AML-193 (cell line): ENCODE measurements at places on chromosomes 7 and 10.
A peak's percentile ranks its signal among the peaks of the same experiment; 100 is the strongest.

- no peak for DNase-seq
Measured at GRCh38 chr10:87670586-87670985, 10.9 kb downstream of the PAPSS2 start.

DNA sequence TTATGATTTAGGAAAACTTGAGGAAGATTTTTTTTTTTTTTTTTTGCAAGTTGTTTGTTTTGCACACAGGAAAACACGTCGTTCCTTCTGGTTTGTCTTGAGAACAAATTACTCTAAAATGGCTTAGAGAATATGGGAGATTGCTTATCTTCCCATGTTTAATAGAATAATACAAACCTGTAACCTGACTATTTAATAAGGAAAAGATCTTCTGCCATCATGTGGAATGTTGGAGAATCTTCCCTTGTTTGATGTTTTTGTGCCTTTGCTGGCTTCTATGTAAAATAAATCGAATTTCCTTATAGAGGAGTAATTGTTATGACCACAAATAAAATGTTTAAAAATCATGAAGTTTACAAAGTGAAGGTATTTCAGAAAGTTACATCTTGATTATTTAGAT is 818.8 kb downstream of the GATA3 start:
- no peak for DNase-seq

- DNase-seq, result no peak
Measured at GRCh38 chr7:105376908-105377533, 11.7 kb downstream of the SRPK2 start.

- no peak for DNase-seq
Measured at GRCh38 chr7:119271147-119271779, 1001.7 kb upstream of the KCND2 start.

DNA sequence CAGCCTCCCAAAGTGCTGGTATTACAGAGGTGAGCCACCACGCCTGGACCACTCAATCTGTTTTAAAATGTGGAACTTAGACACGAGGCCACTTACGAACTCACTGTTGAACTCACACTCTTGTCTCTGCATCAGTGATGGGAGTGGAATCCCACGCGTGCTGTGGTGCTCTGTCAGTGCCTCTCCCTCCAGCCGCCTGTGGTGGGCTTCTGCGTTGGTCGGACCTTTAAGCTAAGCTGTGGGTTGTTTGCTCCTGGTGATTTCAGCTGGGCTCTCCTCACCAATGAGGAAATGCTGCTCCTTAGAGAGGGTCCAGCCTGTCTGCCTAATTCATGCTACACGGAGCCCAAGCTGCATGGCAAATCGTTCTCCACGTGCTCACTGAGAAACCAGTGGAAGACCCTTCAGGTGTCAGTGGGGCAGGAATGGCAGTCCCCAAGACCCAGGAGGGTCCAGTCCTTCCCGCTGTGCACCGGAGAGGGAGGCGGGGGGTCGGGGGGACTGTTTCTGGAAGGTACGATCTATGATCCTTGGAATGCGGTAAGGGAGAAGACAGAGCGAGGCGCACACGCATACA is 17.9 kb upstream of the PRKAR1B start:
- no peak for DNase-seq

DNA sequence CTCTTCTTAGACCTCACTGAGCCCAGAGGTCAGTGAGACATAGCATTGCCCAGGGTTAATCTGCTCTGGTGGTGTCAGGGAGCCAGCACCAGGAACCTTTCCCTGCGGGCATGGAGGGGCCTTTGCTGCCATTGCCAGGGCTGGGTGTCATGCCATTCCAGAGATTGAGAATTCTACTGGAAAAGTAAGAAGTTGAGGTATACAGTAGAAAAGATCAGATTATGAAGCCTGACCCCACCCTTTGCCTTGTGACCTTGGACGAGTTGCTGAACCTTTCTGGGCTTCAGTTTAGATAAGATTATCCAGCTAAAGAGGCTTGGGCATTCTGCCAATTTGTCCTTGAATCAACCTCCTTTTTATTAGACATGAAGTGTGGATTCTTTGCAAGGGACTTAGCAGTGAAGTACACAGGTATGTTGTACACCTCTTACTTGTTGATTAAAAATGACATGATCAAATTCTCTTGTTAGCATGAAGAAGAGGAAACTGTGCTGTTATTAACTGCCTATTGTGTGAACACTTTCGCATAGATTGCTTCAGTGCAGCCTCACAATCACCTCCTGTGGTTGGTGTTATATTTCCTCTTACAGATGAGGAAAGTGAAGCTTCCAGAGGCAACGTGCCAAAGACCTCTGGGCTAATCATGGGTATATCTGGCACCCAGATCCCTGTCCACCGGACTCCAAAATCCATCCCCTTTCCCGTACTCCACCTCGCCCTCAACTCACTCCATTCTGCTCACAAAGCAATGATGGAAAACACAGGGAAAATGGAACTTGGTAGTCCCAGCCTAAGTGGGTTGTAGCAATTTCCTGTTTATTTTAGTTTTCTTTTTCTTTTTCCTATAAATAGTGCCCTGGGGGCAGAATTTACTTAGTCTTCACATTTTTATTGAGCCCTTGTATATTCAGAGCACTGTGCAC is 151.3 kb downstream of the CAMK1D start:
- DNase-seq, result peak; percentile 49

DNA sequence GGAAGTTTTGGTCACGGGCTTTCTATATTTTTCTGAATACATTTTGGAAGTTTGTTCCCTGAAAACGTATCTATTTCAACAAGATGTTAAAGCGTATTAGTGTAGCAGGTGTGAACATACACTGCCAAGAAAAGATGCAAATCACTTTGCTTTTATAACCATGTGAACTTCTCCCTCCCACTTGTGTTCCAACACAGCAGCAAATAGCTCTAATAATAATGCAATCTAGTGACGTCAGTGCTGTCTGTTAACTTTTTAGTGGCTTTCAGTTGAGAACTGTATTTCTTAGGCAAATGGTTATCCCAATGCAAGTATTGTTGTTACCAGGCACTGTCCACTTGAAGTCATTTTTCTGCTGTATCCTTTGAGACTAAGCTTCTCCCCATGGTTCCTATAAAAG is 188.4 kb upstream of the IGFBP3 start:
- no peak for DNase-seq

- DNase-seq, result no peak
Measured at GRCh38 chr10:22685926-22686325, 28.5 kb downstream of the PIP4K2A start.
